Stimulated activated CD8-positive, alpha-beta memory T cell treated with anti-CD3 and anti-CD28 coated beads, Interleukin-4, amount 100 ng/mL, for 1 hour (primary cell): ENCODE measurements at places on chromosomes 4 and X.

DNA sequence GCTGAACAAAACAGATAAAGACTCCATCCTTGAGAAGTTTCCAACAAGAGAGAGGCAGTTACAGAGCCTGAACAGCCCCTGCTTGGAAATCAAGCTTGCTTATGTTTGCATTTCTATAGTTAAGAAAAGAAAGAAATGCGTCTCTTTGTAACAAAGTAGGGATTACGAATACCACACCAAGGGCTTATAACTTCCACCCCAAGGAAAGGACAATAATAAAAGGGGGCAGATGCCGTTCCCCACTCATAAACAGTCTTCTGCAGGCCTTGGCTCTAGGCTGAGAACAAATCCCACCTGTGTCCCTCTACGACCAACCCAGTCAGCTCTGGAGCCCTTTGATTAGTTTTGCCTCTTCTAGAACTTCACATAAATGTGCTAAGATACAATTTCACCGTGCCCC lies 183.8 kb upstream of the MAP3K15 start:
- no peak for DNase-seq

GRCh38 chrX:79366873-79367749 lies at the start of gene ITM2A:
ITM2A (minus strand) TSS chrX:79367334; CDS start chrX:79367215, 119 bp downstream.
- DNase-seq = peak; percentile 23

DNA sequence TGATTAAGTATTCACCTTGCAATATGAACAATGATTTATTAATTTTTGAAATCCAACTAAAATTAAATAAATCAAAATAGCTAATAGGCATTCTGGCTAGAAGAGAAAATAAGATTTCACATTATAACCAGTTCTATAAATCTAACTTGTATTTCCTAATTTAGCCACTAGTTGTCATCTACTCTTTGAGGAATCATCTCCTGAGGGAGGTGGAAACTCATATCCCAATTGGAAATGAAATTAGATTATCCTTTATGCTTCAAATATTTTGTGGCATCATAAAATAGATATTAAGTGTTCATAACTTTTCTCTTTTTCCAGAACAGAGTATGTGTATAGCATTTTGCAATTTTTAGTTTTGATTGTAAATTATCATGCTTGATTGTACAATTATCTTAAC lies 558.5 kb upstream of the DIAPH2 start:
- no peak for DNase-seq

DNA sequence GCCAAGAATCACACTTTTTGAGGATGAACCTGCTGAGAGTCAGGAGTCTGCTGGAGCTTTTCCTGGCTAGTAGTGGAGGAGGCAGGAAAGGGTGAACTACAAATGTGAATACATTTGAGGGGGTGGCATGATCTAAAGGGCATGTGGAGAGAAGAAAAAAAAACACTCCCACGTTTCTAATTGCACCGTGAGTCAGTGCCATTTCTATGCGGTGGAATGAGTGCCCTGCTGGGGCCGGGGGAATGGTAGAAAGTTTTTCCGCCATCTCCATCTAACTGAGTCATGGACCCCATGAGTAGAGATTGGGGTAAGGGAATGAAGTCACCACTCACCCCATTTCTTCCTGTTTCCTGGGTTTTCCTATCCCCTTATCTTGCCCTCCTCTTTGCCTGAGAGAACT lies 19.8 kb downstream of the BEX3 start:
- no peak for DNase-seq

GRCh38 chrX:71606536-71607216 lies 11.6 kb downstream of the CXCR3 start:
- no peak for DNase-seq

DNA sequence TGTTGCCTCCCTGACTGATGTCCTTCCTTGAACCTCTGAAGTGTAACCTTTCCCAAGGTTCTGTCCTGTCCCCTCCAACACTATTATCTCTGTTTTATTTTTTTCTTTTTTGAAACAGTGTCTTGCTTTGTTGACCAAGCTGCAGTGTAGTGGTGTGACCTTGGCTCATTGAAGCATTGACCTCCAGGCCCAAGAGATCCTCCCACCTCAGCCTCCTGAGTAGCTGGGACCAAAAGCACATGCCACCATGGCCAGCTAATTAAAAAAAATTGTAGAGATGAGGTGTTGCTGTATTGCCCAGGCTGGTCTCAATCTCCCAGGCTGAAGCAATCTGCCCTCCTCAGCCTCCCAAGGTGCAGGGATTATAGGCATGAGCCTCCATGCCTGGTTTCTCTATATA lies 59.0 kb downstream of the EDA start:
- DNase-seq = no peak

GRCh38 chr4:151798678-151799416 lies 38.0 kb upstream of the GATB start:
- no peak for DNase-seq

GRCh38 chr4:102420563-102421398 lies 75.5 kb upstream of the SLC39A8 start:
- no peak for DNase-seq

DNA sequence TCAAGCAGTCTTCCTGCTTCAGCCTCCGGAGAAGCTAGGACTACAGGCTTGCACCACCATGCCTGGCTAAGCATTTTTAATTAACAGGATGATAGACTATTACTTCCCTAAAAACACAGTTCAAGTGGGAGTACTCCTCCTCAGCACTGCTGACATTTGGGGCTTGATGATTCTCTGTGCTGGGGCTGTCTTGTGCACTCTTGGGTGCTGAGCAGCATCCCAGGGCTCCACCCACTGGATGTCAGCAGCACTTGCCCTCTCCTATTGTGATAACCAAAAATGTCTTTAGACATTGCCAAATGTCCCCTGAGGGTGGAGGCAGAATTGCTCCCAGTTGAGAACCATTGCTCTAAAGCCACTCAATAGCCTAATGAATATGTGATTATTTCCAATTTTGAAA lies 60.4 kb downstream of the CLCN4 start:
- DNase-seq = no peak

DNA sequence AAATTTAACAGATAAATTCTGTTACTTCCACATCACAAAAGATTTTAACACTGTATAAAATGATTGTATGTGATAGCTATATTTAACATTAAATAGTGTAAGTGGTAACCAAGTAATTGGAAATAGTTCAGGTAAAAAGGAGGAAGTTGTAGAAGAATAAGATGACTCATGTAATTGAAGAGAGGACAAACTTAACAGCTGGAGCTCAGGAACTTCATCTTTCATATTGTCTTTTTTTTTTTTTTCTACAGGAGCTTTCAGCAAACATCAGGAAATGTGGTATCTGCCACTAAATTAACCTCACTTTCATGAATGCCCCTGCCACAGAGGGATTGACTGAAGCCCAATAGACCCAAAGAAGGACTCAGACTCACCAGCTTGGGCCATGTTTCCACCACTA lies 188.4 kb upstream of the VEGFC start:
- no peak for DNase-seq

DNA sequence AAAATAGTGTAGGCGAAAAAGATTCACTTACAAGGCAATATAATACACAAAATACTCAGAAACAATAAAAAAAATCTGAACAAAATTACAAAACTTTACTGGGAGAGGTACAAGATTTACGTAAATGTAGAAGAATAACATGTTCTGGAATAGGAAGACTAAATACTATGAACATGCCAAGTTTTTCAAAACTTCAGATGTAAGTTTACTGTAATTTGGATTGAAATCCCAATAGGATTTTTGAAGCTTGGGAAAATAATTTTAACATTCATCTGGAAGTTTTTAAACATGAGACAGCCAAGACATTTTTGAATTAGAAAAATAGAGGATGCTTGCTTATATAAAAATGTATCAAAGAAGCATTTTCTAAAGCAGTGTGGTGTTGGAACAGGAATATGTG lies 30.5 kb upstream of the CT83 start:
- no peak for DNase-seq

DNA sequence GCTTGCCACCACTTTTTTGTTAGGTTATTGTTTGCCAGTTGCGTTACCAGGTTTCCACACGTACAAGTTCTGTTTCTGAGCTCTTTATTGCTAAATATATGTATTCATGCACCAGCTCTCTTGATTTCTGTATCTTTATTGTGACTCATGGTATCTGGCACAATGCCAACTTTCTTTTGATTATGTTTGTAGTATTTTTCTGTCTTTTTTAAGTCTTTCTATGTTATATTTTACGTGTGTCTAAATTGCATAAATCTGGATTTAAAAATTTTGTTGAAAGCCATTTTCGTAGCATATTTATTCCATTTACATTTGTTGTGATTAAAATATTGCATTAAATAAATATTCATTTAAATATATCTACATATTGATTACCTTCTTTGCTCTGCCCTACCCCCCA lies 73.8 kb downstream of the KDM6A start:
- DNase-seq = no peak

GRCh38 chr4:130632731-130633604 lies 1537.0 kb downstream of the C4orf33 start:
- DNase-seq = no peak

GRCh38 chr4:81904121-81904520 lies 432.4 kb upstream of the RASGEF1B start:
- DNase-seq = no peak

GRCh38 chr4:122309988-122310626 lies 68.7 kb upstream of the ADAD1 start:
- no peak for DNase-seq

DNA sequence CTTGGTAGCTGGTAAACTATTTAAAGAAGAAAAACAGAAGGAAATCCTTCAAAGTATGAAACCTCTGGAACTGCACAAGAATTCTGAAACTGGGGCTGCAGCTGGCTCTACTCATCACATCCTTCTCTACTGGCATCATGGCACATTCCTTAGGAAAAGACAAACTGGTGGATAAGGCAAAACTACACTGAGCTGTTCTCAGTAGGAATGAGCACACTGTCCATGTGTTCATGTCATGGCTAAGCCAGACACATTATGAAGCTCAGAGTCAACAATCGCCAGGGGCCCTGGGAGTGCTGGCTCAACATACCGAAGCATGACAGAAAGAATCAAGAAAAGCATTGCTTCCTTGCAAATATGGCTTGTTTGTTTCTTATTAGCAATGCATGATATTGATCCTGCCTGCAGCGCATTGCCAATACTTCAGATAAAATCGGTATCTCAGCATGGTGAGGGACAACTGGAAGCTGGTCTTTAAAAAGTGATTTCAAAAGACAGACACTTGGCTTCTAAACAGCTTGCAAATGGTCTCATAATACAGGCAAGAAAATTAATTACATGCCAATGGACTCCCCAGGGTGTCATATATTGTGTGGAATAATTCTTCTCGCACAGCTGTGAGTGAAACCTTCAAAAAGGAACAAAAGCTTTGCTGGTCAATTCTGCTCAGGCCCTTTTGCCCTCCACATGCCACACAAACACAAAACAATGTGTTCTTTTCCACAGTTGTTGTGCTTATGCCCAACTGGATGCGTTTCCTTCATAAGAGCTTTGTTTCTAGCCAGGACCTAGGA lies 300.2 kb upstream of the VCX start:
- no peak for DNase-seq

DNA sequence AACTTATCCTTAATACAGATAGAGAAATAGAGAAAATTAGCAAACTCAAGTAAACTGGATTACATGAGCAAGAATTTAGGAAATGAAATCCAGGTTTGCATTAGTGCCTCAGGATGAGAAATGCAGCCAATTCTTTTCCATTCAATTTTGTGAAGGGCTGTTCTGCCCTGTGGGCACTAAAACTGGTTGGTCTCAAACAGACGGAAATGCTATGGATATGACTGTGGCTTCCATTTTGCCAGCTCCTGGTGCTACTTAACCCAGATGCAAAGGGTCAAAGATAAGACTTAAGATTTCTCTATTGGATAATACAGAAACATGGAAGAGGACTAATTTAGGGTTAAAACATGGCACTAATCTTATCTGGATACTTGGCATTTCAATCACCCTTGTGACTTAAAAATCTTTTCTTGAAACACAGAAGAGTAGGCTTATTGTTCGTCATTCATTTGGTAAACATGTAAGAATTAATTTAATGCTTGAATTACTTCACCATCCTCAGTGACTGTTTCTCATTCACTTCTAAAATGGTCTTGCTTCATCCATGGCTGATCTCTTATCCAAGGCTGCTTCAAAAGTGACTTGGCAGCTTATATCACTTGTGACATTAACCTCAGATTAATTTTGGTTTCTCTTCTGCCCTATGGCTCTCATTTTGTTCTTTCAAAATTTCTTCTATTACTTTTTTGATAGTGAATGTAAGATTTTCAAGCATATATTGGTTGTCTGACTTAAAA lies 1008.7 kb downstream of the GLUD2 start:
- no peak for DNase-seq
